CD4-positive, alpha-beta T cell treated with Interleukin-17A for 1 hour (primary cell): ENCODE measurements at places on chromosomes 2 and 18.

- no peak for DNase-seq
Observed at GRCh38 chr2:154452906-154453493, 245.5 kb upstream of the KCNJ3 start.

DNA sequence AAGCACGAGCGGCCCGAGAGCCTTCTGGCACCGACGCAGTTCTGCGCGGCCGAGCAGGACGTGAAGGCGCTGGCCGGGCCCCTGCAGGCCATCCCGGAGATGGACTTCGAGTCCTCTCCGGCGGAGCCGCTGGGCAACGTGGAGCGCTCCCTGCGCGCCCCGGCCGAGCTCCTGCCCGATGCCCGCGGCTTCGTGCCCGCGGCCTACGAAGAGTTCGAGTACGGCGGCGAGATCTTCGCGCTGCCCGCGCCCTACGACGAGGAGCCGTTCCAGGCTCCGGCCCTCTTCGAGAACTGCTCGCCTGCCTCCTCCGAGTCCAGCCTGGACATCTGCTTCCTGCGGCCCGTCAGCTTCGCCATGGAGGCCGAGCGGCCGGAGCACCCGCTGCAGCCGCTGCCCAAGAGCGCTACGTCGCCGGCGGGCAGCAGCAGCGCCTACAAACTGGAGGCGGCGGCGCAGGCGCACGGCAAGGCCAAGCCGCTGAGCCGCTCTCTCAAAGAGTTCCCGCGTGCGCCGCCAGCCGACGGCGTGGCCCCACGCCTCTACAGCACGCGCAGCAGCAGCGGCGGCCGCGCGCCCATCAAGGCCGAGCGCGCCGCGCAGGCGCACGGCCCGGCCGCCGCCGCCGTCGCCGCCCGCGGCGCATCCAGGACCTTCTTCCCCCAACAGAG, 70.4 kb downstream of the ARHGEF33 start:
- peak; percentile 55 for DNase-seq

- peak; percentile 24 for DNase-seq
Observed at GRCh38 chr2:127085317-127085681, 21.7 kb downstream of the BIN1 start.

- no peak for DNase-seq
Observed at GRCh38 chr2:3334392-3335345, 42.9 kb downstream of the EIPR1 start.

- DNase-seq = no peak
Observed at GRCh38 chr2:136334967-136335366, 217.0 kb upstream of the CXCR4 start.

- DNase-seq = no peak
Observed at GRCh38 chr2:43319541-43319940, 93.1 kb upstream of the ZFP36L2 start.

- no peak for DNase-seq
Observed at GRCh38 chr2:240954436-240955305, 43.7 kb upstream of the SNED1 start.

GRCh38 chr2:124959581-124959980, 934.5 kb downstream of the CNTNAP5 start:
- DNase-seq = no peak

GRCh38 chr18:75916624-75916982, 489.1 kb upstream of the SMIM21 start:
- DNase-seq = no peak

DNA sequence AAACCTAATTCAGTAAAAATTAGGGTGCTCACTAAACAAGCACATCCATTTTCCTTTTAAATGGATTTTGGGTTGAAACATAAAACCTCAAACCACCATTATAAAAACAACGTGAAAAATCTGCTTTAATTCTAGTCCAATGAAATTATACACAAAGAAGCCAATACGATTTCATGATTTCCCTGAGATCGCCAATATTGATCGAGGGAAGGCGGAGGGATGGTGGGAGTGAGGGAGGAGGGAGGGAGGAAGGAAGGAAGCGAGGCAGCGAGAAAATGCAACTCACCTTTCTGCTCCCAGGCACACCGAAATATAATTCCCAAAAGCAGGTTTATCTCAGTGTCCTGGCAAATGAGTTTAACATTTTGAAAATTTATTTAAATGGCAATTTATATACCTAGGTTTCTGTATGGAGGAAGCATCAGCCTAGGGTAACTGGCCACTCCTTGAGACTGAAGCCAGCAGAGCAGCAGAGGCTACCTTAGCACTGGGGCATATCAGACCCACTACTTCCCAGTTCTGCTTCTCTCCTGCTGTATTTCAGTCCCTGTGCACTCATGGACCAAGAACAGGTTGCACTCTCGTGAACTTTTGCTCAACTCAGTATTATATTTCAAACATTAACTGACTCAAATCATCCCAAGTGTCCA, 2.3 kb upstream of the ONECUT2 start:
- DNase-seq = no peak

DNA sequence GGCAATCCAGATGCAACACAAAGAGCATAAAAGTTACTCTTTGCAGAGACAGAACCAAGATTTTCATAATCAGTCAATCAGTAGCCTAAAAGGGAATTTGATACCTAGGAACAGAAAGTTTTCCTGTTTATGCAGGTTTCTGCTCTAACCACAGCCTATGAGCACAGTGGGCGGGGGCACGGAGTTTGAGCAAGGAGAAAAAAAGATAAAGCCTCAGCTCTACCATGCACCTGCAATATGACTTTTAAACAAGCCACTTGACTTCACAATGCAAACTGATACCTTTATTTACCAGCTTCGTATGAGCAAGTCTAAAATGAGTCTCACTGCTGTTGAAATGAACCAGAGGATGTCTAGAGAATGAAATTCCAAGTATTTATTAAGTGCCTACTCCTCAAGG, 5.6 kb upstream of the LRATD1 start:
- DNase-seq = no peak

DNA sequence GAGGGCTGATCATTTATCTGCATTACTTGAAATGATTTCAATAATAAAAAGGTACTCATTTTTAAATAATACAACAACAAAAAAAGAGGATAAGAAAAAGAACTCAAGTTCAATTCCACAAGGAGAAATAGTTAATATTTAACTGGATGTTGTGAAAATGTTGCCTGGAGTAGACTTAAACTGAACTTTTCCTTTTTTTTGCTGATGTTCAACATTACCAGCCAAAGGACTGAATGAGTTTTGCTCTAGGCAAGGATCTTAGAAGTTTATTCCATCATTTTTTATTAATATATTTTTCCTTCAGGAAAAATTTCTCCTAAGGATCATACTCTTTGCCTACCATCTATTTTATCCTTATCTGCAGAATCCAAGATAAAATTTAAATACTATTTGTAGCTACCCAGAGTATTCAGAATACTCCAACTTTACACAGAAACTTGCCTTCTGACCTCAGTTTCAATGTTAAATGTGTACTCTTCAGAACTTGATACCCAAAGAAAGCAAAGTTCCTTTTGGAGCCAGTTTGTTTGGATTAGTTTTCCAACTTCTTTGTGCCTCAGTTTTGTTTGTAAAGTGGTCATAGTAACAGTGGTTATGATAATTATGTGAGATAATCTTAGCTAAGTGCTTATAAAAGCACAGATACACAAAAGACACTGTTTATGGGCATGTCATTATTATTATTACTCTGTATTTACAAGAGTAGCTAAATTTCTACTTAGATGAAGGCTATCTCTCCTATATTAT, 12.8 kb downstream of the CKAP2L start:
- DNase-seq = no peak

GRCh38 chr2:188628989-188629752, 337.5 kb downstream of the GULP1 start:
- no peak for DNase-seq

DNA sequence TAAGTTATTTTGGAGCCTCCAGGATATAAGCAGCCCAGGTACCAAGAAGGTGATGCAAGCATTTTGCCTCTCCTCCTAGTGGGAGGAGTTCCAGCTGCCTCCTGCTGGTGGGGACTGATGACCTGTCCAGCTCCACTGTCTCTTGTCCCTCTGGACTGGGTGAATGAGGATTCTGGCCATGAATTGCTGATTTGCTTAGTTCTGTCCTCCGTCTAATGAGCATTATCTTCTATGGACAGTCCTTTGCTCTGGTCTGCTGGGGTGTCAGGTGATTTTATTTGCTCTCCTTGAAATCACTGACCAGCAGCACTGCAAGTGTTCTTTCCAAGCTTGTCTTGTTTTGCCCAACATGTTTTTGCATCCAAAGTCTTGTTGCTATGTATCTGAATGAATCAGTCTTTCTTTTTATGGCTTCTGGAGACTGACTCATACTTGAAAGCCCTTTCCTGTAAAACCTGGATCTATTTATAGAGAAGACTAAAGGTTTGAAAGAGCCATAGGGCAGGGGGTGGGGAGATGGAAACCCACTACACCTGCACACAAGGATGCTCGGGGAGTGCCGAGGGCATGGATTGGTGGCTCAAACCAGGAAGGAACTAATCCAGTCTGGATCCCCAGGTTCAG, 40.5 kb upstream of the EFHD1 start:
- no peak for DNase-seq

- DNase-seq = no peak
Observed at GRCh38 chr2:60676706-60677330, 79.2 kb upstream of the PAPOLG start.

- DNase-seq = no peak
Observed at GRCh38 chr2:136022396-136023146, 37.1 kb upstream of the DARS1 start.

DNA sequence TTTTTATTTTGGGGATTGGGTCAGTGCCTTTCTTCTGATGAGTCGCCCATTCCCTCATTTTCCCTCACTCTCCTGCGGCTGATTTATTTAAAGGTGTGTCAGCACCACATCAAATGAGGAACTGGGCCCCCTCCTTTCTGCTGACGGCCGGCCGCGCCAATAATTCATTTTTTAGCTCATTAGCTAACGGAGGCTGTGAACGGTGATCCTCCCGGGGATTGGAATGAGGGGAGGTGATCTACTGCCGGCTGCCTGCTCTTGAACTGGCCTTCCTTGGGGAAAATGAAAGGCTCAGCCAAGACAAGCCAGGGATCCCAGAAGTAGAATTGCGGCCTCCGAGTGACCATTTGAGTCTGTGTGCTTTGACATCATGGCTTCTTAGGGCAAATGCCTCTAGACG, 54.2 kb downstream of the GBX2 start:
- no peak for DNase-seq

GRCh38 chr18:63319383-63320122, at the start of gene BCL2:
TSS of gene BCL2 (minus strand) at chr18:63319769.
- no peak for DNase-seq

- DNase-seq = no peak
Observed at GRCh38 chr2:42853549-42854206, 61.3 kb upstream of the HAAO start.

DNA sequence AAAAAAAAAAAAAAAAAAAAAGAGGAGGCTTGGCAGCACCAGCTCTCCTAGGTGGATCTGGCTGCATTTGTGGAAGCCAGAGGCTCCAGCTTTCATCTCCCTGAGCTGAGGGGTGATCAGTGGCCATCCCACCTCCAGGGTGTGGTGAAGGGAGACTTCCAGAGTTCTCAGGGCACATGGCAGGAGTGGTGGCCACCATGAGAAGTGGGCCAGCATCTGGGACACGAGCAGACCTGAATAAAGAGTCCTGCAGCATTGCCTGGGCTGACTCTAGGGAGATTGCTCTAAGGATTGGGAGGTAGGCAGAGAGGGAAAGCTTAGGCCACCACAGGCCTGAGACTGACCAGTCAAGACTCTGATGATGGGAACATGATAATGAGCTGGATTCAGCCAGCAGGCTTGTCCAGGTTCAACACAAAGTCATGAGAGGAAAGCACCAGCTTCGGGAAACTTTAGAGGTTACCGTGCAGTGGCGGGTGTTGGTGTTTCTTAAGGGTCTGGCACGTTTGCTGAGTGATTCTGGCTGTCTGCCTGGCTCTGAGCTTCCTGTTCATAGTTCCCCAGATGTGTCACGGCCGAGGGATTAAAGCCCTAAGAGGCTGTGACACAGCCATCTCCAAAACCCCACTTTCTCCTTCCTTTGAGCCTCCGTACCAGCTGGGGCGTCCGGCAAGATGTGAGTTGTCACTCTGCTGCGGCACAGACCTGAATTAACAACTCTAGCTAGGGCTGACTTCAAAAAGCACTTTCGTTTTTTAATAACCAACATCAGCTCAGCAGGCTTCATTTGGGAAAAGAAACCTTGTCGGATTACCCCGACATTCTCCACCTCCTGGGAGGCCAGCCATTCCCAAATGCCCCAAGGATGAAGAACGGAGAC, 38.3 kb upstream of the IL1R1 start:
- peak; percentile 10 for DNase-seq

- no peak for DNase-seq
Observed at GRCh38 chr2:196441527-196441926, 198.0 kb upstream of the CCDC150 start.

GRCh38 chr2:227454323-227454860, 17.6 kb upstream of the AGFG1 start:
- no peak for DNase-seq

- no peak for DNase-seq
Observed at GRCh38 chr2:115807276-115807675, 1364.8 kb downstream of the DPP10 start.

DNA sequence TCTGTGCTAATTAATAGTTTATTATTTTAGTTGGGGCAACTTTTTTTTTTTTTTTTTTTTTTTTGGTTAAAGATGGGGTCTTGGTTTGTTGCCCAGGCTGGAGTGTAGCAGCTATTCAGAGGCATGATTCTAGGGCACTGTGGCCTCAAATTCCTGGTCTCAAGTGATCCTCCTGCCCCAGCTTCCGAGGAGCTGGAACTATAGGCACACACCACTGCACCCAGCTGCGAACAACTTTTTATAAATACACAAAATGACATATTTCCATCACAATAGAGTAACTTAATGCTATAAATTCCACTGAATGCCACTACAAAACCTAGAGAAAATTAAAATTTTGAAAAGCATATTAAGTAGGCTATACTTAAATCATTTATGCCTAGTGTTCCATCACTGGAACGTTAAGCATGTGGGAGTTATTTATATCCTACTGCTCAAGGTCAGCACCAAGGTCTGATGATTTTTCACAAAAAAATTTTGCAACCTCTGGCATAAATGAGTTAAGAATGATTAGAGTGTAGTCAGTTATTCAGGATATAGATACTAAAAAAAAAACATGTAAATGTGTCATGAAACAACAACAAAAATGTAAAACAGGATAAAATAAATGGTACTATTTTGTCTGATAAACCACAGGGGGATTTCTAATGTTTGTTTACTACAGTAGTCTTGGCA, 46.8 kb downstream of the GFPT1 start:
- DNase-seq = no peak

GRCh38 chr2:49532702-49533101, 378.4 kb upstream of the FSHR start:
- no peak for DNase-seq
